Nasal cavity respiratory epithelium epithelial cell of viscerocranial mucosa (primary cell): ENCODE measurements at places on chromosomes 16 and 17. TPM values are rescaled to one million over a fixed set of nuclear protein-coding genes. Genes with fewer than 3 reads are reported as not detected.

The CD300H gene
- not detected in 2 replicates for total RNA-seq

The HIGD1B gene
- total RNA-seq = not detected in 2 replicates

The STUB1 gene
- total RNA-seq = 119 and 126 TPM in 2 replicates

The THAP11 gene
- total RNA-seq = 29.0 and 34.7 TPM in 2 replicates

The NAGS gene
- 11.8 and 19.5 TPM in 2 replicates for total RNA-seq

The THOC6 gene
- 14.4 and 23.2 TPM in 2 replicates for total RNA-seq

The SLX1B gene
- 4.6 and 14.4 TPM in 2 replicates for total RNA-seq

The CTRB2 gene
- not detected in 2 replicates for total RNA-seq

The ENPP7 gene
- not detected in 2 replicates for total RNA-seq

The C16orf74 gene
- total RNA-seq = 51.1 and 111 TPM in 2 replicates

The SPNS3 gene
- total RNA-seq = under 0.01 TPM in 1 of 2 replicates, not detected in the other

The CCL8 gene
- not detected in 2 replicates for total RNA-seq

The KCNH6 gene
- not detected in 2 replicates for total RNA-seq

The CLDN9 gene
- total RNA-seq = under 0.01 and 0.14 TPM in 2 replicates

The GCGR gene
- total RNA-seq = 0.07 TPM in 1 of 2 replicates, not detected in the other

The PRCD gene
- 0.34 and 3.3 TPM in 2 replicates for total RNA-seq

The KRT24 gene
- total RNA-seq = 3.4 TPM in 1 of 2 replicates, not detected in the other

The GINS2 gene
- total RNA-seq = 0.68 and 0.71 TPM in 2 replicates

The NOS2 gene
- not detected in 2 replicates for total RNA-seq

The CDH11 gene
- 7.9 and 12.4 TPM in 2 replicates for total RNA-seq

The CLEC18C gene
- total RNA-seq = under 0.01 and 0.57 TPM in 2 replicates

The NPTX1 gene
- total RNA-seq = under 0.01 TPM in 1 of 2 replicates, not detected in the other

The DPEP2 gene
- total RNA-seq = not detected in 2 replicates

The PSKH1 gene
- total RNA-seq = 9.6 and 28.2 TPM in 2 replicates

The KRTAP4-5 gene
- not detected in 2 replicates for total RNA-seq

The ZNRF1 gene
- 14.7 and 16.9 TPM in 2 replicates for total RNA-seq

The C16orf96 gene
- total RNA-seq = under 0.01 and 0.14 TPM in 2 replicates

The PSMC3IP gene
- total RNA-seq = 1.4 and 1.9 TPM in 2 replicates

The DCTN5 gene
- 46.1 and 90.5 TPM in 2 replicates for total RNA-seq

The FOXL1 gene
- 0.64 and 0.68 TPM in 2 replicates for total RNA-seq

The TP53TG3C gene
- not detected in 2 replicates for total RNA-seq

The TRPV3 gene
- 0.36 and 5.5 TPM in 2 replicates for total RNA-seq

The MYH10 gene
- 30.1 and 59.3 TPM in 2 replicates for total RNA-seq

The CDYL2 gene
- total RNA-seq = 2.1 and 4.1 TPM in 2 replicates

The SLFN14 gene
- total RNA-seq = not detected in 2 replicates

The SMIM22 gene
- total RNA-seq = 2.1 and 5.8 TPM in 2 replicates

The DRC3 gene
- total RNA-seq = under 0.01 and 0.14 TPM in 2 replicates

The NDRG4 gene
- 8.5 and 12.1 TPM in 2 replicates for total RNA-seq

The RAP1GAP2 gene
- total RNA-seq = 15.7 TPM in 2 replicates
